GOT3 (cell line): ENCODE measurements at places on chromosomes 6 and 20.

GRCh38 chr20:31758521-31758920 lies 19.4 kb downstream of the TPX2 start:
- no peak for DNase-seq

- no peak for DNase-seq
These were observed 58.0 kb upstream of the MYO6 start for GRCh38 chr6:75691012-75691411.

DNA sequence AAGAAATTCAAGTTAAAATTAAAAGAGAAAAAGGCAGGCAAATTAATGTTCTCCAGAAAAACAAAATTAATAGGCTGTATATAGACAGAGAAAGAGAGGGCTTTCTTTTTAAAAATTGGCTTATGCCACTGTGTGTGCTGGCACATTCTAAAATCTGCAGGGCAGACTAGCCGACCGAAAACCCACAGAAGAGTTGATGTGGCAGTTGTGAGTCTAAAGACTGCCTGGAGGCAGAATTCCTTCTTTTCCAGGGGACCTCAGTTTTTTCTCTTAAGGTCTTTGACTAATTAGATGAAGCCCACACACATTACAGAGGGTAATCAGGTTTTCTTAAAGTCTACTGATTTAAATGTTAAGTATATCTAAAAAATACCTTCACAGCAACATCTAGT lies 85.7 kb downstream of the GJA1 start:
- no peak for DNase-seq

GRCh38 chr6:127266892-127267645 lies 405 bp downstream of the RNF146 start:
- DNase-seq: peak; percentile 59

- no peak for DNase-seq
These were observed 16.5 kb upstream of the UBE2J1 start for GRCh38 chr6:89368999-89369398.

DNA sequence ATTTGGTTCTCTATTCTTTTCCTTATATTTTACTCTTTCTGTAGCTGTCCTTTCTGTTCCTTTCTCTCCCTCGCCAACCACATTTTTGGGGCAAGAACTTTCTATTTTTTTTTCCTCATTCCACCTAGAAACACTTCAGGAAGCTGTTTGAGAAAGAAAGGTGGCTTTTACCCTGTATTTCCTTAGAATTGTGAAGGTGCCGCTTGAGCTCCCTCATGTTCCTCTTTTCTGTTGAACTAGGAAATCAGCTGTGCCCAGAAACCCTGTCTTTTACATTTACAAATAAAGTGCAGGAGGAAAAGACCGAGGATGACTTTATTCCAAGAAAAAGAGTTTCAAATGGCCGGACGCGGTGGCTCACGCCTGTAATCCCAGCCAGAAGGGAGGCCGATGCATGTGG lies 38.2 kb downstream of the OR2B2 start:
- no peak for DNase-seq

DNA sequence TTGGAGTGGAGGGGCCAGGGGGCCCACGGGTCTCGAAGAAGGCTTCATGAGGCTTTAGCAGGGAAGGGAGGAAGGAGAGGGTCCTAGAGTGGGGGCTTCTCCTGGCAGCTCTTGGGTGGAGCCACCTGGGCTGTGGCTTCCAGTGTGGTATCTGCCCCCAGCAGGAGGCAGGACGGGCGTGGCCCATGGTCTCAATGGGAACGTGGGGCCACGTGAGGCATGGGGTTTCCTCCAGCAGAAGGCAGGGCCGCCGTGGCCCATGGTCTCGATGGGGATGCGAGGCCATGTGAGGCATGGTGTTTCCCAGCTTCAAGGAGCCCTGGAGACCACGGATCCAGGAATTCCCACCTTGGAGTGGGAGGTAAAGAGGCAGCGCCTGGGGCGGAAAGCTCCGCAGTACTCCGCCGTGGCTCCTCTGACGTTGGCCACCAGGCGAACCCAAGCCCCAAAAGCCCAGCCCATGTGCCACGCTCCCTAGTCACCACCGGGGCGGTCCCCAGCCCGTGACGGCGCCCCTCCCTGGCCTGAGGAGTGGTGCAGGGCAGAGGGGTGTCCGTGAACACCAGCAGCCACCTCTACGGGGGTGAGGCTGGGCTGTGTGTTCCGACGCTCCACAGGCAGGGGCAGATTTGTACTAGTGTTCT lies 62.0 kb upstream of the GATA5 start:
- DNase-seq: no peak

GRCh38 chr6:96468681-96469224 lies 52.9 kb upstream of the UFL1 start:
- DNase-seq: no peak

DNA sequence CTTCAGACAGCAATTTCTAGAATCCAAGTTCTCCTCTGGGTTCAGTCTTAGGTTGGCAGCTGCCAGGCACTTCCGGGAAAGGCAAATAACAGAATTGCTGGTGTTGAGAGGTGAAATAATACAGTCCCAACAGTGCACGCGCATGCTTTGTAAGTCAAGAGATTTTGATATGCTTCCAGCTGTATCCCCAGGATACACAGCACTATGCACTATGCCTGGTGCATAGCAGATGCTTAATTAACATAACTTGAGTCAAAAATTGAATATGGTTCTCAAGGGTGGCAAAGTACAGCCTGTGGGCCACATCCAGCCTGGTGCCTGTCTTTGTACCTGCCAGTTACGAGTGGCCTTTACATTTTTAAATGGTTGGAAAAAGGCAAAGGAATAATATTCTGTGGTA lies 18.9 kb upstream of the PMEPA1 start:
- DNase-seq: no peak

DNA sequence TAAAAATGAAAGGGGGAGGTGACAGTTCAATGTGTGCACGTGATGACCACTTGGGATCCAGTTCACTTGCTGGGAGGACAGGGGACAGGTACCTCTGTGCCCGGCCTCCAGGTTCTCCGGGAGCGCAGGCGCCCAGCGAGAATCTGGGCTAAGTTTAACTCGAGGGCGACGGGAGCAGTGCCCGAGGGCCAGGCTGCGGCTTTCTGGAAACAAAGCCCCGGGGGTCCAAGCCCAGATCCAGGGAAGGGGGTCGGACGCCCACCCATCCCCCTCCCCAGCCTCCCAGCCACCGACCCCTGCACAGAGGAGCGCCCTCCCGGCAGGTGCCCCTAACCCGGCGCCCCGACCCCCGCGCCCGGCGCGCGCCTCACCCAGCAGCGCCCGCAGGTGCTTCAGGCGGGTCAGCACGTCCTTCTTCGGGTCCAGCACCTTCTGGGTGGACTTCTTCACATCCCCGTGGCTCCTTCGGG lies 405 bp downstream of the RALGAPA2 start:
- DNase-seq: no peak

DNA sequence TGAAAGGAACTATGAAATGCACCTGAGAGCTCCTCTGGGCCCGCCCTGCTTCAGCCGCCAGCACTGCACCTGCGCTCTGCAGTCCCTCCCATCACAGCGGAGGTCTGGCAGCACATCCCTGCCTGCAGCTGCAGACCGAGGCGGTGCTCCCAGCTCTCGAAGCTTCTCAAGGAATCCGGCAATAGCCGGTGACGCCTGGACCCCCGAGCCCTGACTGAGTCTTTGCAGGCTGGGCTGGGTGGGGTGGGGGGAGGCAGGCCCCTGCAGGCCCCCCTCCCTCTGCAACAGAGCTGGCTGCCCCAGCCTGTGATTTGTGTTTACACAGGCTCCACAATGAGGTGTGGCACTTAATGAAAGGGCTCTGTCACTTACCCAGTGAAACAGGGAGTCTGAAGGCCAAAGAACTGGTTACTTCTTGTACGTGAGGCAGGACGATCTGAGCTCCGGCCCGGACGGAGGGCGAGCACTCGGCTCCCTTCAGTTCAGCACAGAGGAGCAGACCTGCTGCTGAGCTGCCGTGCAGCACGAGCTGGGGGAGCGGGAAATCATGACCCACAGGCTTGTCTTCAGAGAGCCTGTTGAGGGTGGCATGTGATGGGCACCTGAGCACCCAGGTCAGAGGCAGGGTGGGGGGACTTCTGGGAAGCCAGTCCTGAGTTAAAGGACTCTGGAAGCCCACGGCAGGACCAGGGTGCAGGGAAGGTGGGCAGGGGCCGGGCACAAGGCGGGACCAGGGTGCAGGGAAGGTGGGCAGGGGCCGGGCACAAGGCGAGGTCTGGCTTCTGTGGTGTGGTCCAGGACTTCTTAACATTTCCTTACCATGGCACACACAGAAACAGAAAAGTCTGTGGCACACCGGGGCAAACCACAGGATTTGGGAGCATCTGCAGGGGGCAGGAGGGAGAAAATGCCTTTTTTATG lies 192.3 kb upstream of the THBS2 start:
- no peak for DNase-seq

- DNase-seq: no peak
These were observed 9.2 kb downstream of the ENTPD6 start for GRCh38 chr20:25204550-25205276.

DNA sequence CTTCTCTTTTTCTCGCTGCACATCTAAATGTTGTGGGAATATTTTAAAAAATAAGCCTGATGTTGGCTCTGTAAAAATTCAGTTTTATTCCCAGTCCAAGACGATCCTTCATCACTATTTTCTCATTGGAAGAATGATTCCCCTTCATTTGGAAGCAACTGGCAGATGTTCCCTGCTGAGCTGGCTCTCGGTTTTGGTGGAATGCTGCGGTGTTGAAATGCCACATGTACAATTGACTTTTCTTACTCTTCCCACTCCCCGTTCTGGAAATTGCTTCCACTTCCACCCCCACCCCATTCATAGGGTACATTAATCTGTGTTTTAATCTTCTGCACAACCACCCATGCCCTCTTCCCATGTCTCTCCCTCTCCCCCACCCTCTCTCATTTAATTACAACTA lies 496.3 kb upstream of the MAP3K7 start:
- no peak for DNase-seq

GRCh38 chr6:107400616-107401147 lies 58.7 kb downstream of the PDSS2 start:
- DNase-seq: no peak

DNA sequence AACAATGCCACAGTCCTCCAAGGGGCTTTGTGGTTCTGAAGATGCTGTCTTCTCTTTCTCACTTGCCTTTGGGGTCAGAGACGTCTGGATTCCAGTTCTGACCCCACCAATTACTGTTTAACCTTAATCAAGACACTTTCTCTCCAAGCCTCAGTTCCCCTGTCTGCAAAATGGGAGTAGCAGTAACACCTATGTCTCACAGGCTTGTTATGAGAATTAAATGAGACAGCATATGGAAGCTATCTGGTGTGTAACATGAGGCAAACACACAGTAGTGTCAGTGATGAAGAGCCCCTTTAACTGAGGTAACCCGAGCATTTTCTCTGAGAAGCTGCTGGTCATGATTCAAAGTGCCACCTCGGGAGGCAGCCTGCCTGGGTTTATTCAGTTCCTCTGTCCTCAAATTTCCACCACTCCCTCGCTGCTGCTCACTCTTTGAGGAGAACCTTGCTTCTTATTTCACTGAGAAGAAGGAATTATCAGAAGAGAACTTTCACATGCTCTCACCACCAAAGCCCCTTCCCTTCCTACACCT lies 11.7 kb downstream of the PPIL1 start:
- DNase-seq: no peak
